Dermis lymphatic vessel endothelial cell (primary cell): ENCODE measurements at places on chromosomes 1 and 21. TPM values are rescaled to one million over a fixed set of nuclear protein-coding genes. Genes with fewer than 3 reads are reported as not detected.

Gene CFHR1
- not detected in 2 replicates for total RNA-seq

Gene RSBN1
- total RNA-seq: 11.3 and 15.0 TPM in 2 replicates

Gene MYOM3
- total RNA-seq: not detected in 2 replicates

Gene CHIA
- not detected in 2 replicates for total RNA-seq

Gene NT5C1A
- total RNA-seq: not detected in 2 replicates

Gene CRABP2
- total RNA-seq: not detected in 2 replicates

Gene FCRL1
- total RNA-seq: not detected in 2 replicates

Gene VAMP3
- total RNA-seq: 102 and 117 TPM in 2 replicates

Gene FMN2
- 0.26 and 0.98 TPM in 2 replicates for total RNA-seq

Gene AKR7A3
- total RNA-seq: 0.09 and 0.11 TPM in 2 replicates

Gene ANKRD34A
- under 0.01 TPM in 2 replicates for total RNA-seq

Gene RAB25
- not detected in 2 replicates for total RNA-seq

Gene C21orf91
- 10.6 and 15.0 TPM in 2 replicates for total RNA-seq

Gene PLA2G2C
- total RNA-seq: not detected in 2 replicates

Gene FCRLB
- 0.43 TPM in 2 replicates for total RNA-seq

Gene IQGAP3
- total RNA-seq: 2.4 and 2.8 TPM in 2 replicates

Gene SHC1
- 253 and 300 TPM in 2 replicates for total RNA-seq

Gene ZBTB48
- 13.6 and 15.0 TPM in 2 replicates for total RNA-seq

Gene CYP2J2
- 0.11 and 0.34 TPM in 2 replicates for total RNA-seq

Gene CD247
- 0.11 TPM in 1 of 2 replicates, not detected in the other for total RNA-seq

Gene FMO5
- 2.9 and 3.9 TPM in 2 replicates for total RNA-seq

Gene GRHL3
- not detected in 2 replicates for total RNA-seq

Gene DSCAM
- under 0.01 TPM in 1 of 2 replicates, not detected in the other for total RNA-seq

Gene SPATA46
- total RNA-seq: not detected in 2 replicates

Gene ZNF593OS
- 0.11 TPM in 1 of 2 replicates, not detected in the other for total RNA-seq

Gene LRRC71
- total RNA-seq: 0.11 and 0.43 TPM in 2 replicates

Gene CRYBG2
- total RNA-seq: 0.26 and 0.33 TPM in 2 replicates

Gene NPHS2
- not detected in 2 replicates for total RNA-seq

Gene PUSL1
- 7.3 and 8.6 TPM in 2 replicates for total RNA-seq

Gene ITLN2
- 0.09 TPM in 1 of 2 replicates, not detected in the other for total RNA-seq

Gene FAM131C
- 0.11 TPM in 1 of 2 replicates, not detected in the other for total RNA-seq

Gene GMEB1
- 6.5 and 8.0 TPM in 2 replicates for total RNA-seq

Gene ARHGAP30
- total RNA-seq: not detected in 2 replicates

Gene LRRIQ3
- 0.34 and 0.65 TPM in 2 replicates for total RNA-seq

Gene INAVA
- total RNA-seq: not detected in 2 replicates

Gene PAQR6
- 0.33 and 0.52 TPM in 2 replicates for total RNA-seq

Gene SNX7
- total RNA-seq: 30.3 and 34.1 TPM in 2 replicates

Gene LCE7A
- not detected in 2 replicates for total RNA-seq

Gene IFNLR1
- total RNA-seq: not detected in 2 replicates

Gene IL19
- not detected in 2 replicates for total RNA-seq

Gene CCDC30
- total RNA-seq: 0.33 and 0.69 TPM in 2 replicates

Gene CAPN2
- total RNA-seq: 161 and 251 TPM in 2 replicates

Gene RNU1-2
- under 0.01 and 8,230 TPM in 2 replicates for total RNA-seq

Gene C1orf167
- 0.17 and 0.33 TPM in 2 replicates for total RNA-seq

Gene OPN3
- 16.6 and 20.7 TPM in 2 replicates for total RNA-seq

Gene GREM2
- not detected in 2 replicates for total RNA-seq

Gene SPATA45
- 0.17 TPM in 1 of 2 replicates, not detected in the other for total RNA-seq

Gene SUSD4
- total RNA-seq: 0.09 and 0.11 TPM in 2 replicates

Gene NR0B2
- not detected in 2 replicates for total RNA-seq

Gene FCAMR
- total RNA-seq: not detected in 2 replicates

Gene TSPEAR
- total RNA-seq: 0.26 and 0.54 TPM in 2 replicates
